Activated CD4-positive, alpha-beta T cell treated with anti-CD3 and anti-CD28 coated beads, Interleukin-2, amount 10 ng/mL, durations not matched to agents 7 days and 5 days (primary cell): ENCODE measurements at places on chromosomes 16 and 17.

- H3K27me3 ChIP-seq, result no peaks in the 10 kb centered on the region
- no peaks in the 10 kb centered on the region for H3K4me1 ChIP-seq
- peaks cover 2% of the 10 kb centered on the region for H3K36me3 ChIP-seq
- H3K4me3 ChIP-seq, result no peak overlapping the region
Measured at GRCh38 chr16:502179-502943, 25.2 kb upstream of the CAPN15 start.

GRCh38 chr17:15469260-15469659 is 1.8 kb upstream of the CDRT4 start:
- H3K4me1 ChIP-seq, result no peaks in the 10 kb centered on the region
- H3K36me3 ChIP-seq, result no peaks in the 10 kb centered on the region
- H3K27ac ChIP-seq, result no peak overlapping the region
- H3K4me3 ChIP-seq, result no peak overlapping the region
- no peaks in the 10 kb centered on the region for H3K27me3 ChIP-seq
- DNase-seq, result no peak

DNA sequence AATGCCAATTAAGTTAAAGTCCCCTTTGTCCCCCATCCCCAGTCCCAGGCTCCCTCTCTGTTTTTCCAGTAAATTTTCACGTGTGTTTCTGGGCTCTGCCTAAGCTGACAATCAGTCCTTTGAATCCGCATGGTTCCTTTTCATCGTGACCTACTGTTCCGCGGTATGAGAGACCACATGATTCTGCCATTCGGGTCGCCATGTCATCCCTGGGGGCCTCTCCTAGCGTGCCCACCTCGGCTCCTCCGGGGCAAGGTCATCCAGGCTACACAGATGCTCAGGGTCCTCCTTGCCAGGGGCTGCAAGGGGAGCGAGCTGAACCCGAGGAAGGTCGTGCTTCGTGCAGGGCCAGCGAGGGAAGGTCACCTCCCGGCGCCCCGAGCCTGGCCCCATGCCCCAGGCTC is 157.6 kb downstream of the RAB11FIP4 start:
- peaks cover 22% of the 10 kb centered on the region for H3K4me1 ChIP-seq
- peak overlapping the region; percentile 80 for H3K4me3 ChIP-seq
- peaks cover 11% of the 10 kb centered on the region for H3K27me3 ChIP-seq

DNA sequence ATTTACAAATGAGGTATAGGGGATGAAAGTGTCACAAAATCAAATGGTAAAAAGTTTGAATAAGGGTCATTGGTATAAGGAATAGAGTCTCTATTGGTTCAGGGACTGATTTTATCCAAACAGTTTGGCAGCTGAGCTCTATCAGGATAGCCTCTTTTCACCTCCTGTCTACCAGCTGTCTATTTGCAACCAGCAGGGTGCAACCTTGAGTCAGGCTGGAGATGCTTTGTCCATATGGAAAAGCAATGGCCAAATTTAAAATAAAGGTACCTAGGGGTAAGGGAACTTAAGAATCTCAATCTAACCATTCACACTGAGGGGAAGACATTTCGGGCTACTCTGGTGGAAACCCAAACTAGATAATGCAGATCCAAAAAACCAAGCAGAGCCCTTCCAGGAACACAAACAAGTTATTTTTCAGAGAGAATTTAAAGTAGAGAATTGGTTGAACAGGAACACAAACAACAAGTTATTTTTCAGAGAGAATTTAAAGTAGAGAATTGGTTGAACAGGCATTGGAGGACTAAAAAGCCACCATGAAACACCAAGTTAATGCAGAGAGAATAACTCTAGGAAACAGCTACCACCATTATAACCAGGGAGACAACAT is 12.6 kb upstream of the CA10 start:
- H3K27ac ChIP-seq, result no peak overlapping the region
- DNase-seq, result no peak
- H3K36me3 ChIP-seq, result no peaks in the 10 kb centered on the region
- H3K4me1 ChIP-seq, result no peaks in the 10 kb centered on the region
- H3K4me3 ChIP-seq, result no peak overlapping the region

DNA sequence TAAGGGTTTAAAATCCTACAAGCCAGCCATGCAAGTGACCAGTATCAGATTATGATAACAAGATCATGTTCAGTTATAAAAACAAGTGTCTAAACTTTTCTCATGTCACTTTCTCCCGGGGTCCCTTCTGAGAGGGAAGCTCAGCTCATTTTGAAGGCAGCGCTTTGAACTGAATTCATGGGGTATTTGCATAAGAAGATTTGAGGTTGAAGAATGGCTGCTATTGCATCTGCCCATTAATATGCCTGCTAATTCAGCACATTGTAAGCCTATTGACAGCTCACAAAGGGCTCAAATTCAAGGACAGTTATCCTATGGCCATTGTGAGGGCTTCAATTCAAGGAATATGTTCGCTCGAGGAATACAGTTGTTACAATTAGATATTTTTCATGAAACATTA is 290.2 kb upstream of the IRX3 start:
- no peak overlapping the region for H3K4me3 ChIP-seq
- H3K4me1 ChIP-seq, result no peaks in the 10 kb centered on the region
- DNase-seq, result no peak
- peaks cover 20% of the 10 kb centered on the region for H3K27me3 ChIP-seq

DNA sequence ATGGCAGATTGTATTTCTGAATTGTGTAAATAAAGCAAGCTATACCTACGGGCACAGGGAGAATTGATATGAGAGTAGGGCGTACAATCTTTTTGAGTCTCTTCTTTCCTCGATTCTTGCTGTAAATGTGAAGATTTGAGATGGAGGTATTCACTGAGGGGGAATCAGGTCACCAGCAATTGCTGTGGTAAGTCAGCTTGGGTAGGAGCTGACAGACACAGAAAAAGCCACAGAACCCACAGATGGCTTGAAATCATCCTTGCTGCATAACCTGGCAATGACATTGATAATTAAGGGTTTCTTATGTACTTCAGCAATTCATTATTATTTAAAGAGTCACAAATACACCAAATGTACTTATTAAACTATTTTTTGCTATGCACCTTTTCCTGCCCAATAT is 164.2 kb downstream of the CNTNAP4 start:
- H3K4me3 ChIP-seq, result no peak overlapping the region
- no peaks in the 10 kb centered on the region for H3K4me1 ChIP-seq
- H3K27ac ChIP-seq, result no peak overlapping the region
- DNase-seq, result no peak

DNA sequence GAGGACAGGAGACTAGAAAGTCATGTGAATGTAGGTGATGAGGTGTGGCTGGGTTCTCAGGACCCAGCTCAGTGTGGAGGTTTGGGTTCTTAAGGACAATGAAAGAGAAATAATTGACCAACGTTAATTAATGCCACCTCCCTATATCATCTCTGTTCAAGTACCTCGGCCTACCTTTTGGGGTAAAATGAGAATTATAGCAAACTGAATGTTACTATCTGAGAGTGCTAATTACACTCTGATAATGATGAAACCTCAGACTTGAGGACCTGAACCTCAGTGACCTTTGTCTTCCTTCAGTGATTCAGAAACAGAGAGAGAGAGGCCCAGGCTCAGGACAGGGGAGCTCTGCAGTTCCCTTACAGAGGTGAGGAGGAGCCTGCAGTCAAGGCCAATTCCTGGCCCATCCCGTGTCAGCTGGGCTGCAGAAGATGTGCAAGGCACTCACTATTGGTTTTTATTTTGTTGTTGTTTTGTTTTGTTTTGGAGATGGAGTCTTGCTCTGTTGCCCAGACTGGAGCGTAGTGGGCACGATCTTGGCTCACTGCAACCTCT is 57.3 kb downstream of the SALL1 start:
- no peaks in the 10 kb centered on the region for H3K36me3 ChIP-seq
- DNase-seq, result no peak
- H3K4me1 ChIP-seq, result no peaks in the 10 kb centered on the region
- H3K4me3 ChIP-seq, result no peak overlapping the region
- no peak overlapping the region for H3K27ac ChIP-seq
- H3K27me3 ChIP-seq, result no peaks in the 10 kb centered on the region
